ENCODE measurements at places on chromosomes 4 and X. TPM values are rescaled to one million over a fixed set of nuclear protein-coding genes. Genes with fewer than 3 reads are reported as not detected.

Gene MAGEA2B
- not detected for total RNA-seq

Gene ASB11
- 9.4 TPM for total RNA-seq

Gene RBMX
- 212 TPM for total RNA-seq

Gene XAGE1A
- not detected for total RNA-seq

Gene IL9R
- not detected for total RNA-seq

Gene LNX1
- 2.4 TPM for total RNA-seq

Gene ODAPH
- not detected for total RNA-seq

Gene SHROOM2
- 0.84 TPM for total RNA-seq

- DNase-seq = no peak
Measured at GRCh38 chr4:108685036-108685686, 34.8 kb downstream of the OSTC start.

GRCh38 chrX:37776283-37776986 lies 3.4 kb upstream of the CYBB start:
- no peak for DNase-seq

DNA sequence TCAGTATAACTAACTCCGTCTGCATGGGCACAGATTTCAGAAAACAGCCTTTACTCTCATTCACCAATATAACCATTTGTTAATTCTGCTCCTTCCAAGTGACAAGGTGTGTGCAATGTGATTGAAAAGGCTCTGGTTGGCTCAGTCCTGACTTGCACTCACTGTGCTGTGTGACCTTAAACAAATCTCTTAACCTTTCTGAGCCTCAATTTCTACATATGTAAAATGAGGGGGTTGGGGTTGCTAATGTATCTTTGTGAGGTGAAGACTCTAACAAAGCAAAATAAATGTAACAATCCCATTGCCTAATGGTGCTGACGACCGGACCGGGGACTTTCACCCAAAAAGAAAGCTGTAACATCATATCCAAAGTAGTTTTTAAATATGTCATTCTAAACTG lies 112.5 kb upstream of the GPC4 start:
- DNase-seq = no peak

DNA sequence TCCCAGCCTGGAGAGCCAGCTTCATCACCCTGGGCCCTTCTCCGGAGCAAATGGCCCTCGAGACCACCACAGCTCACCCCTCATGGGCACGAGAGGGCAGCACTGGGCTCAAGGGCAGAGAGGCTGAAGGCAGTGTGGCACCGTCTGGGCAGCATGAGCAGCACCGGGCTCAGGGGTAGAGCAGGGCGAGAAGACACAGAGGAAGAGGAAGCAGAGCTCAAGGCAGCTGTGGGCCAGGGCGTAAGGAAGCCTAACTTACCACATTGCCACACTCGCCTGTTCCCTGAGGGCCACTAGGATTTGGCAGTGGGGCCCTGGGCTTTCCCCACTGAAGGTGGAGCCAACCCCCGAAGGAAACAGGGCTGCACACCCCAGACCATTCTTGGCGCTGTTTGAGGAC lies 15.5 kb downstream of the ZNF185 start:
- DNase-seq = no peak

GRCh38 chr4:73661646-73662119 lies 41.4 kb upstream of the RASSF6 start:
- DNase-seq = no peak

DNA sequence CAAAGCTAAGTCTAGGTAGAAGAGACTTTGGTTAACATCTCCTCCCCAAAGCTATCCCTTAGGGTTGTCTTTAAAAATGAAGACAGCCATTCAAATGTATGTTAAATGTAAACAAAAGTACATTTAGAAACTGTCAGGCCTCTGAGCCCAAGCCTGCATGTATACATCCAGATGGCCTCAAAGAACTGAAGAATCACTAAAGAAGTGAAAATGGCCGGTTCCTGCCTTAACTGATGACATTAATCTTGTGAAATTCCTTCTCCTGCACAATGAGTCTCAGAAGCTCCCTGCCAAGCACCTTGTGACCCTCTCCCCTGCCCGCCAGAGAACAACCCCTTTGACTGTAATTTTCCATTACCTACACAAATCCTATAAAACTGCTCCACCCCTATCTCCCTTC lies 377.9 kb downstream of the FAM133A start:
- DNase-seq = no peak

- DNase-seq = no peak
Measured at GRCh38 chr4:47654972-47655693, 170.1 kb downstream of the ATP10D start.

DNA sequence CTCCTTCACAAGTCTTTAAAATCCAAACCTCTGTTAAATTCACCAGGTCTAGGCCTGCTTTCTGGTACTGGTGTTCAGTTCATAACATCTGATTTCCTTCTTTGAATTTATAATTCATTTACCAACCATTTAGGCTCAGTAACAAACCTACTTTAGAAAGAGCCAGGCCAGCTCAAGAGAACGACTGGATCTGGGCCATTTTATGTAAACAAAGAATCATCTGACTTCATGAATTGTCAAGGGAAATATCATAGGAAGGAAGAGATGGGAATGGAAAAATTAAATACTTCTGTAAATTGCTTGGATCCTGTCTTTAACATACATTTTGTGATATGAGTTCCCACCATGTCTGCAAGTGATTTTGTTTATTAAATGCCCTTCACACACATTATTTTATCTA lies 36.5 kb downstream of the DCHS2 start:
- peak; percentile 93 for DNase-seq

GRCh38 chr4:96827086-96827485 lies 987.2 kb downstream of the PDHA2 start:
- peak; percentile 32 for DNase-seq

GRCh38 chrX:43467608-43468234 lies 188.4 kb upstream of the MAOA start:
- DNase-seq = no peak

GRCh38 chr4:58368221-58368620 lies 1258.0 kb upstream of the IGFBP7 start:
- no peak for DNase-seq

DNA sequence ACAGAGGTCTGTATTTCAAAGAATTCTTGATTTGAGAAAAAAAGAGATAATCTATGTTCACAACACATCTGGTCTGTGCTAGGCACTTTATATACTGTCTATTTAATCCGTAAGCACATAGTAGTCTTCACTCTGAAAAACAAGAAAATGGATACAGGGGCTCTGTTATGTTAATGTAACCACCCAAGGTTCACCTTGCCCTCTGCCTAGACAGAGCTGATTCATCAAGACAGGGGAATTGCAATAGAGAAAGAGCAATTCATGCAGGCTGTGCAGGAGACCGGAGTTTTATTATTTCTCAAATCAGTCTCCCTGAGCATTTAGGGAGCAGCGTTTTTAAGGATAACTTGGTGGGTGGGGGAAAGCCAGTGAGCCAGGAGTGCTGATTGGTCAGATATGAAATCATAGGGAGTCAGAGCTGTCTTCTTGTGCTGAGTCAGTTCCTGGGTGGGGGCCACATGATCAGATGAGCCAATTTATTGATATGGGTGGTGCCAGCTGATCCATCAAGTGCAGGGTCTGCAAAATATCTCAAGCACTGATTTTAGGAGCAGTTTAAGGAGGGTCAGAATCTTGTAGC lies 92.9 kb upstream of the TNIP3 start:
- DNase-seq = no peak

DNA sequence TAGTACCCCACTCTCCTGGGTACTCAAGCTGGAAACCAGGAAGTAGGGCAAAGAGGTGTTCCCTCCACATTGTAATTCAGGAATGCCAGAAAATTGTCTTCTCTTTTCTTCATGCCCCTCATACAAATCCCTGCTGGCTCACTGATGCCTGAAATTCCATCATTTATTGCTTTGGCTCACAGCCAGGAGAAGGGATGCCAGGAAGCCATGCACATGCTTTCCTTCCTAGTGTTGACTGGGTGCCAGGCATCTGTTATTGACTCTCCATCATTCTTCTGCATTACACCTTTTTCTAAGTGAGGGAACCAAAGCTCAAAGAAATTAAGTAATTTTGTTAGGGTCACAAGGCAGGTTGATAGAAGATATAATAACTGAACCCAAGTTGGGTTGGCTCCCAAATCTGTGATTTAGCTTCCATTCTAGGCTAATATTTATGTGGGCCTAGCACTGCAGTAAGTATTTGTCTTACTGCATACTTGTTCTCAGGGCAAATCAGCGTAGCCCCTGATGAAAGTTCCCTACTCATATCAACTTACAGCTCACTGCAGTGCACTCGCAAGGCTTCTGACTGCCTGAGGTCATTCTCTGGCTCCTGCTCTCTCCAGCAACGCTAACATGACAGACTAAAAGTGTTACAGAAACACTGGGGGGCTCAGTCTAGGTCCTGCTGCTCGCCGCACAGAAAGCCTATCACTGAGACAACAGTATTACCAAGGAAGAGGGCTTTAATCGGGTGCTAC lies 89.0 kb downstream of the TRAPPC11 start:
- DNase-seq = peak; percentile 74

- DNase-seq = no peak
Measured at GRCh38 chr4:26891054-26891453, 30.4 kb downstream of the STIM2 start.

GRCh38 chr4:41579043-41579442 lies 41.1 kb downstream of the LIMCH1 start:
- no peak for DNase-seq

DNA sequence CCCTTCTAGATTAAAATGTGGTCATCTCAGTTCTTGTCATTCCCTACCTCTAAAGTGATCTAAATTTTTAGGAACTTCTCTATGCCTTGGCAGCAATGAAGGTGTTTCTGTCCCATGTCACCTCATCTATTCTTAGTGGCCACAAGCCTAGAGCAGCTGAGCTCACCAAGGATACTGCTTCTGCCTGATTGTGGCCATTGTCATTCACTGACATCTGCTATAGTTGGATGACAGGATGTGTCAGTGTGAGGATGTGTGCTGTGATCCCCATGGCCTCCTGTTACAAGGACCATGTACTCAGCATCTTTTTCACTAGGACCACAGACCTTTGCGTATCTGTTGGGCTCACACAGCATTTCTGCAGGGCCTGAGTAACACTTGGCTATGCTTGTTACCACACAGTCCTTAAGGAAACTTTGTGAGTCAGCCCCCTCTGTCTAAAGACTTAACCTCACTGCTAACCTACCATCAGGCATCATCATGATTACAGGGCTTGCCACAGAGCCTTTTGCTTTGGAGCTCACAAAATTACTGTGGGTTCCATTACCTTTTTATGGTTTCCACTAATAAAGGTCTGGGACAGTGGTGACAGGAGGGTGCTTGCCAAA lies 421.0 kb downstream of the ADAM29 start:
- DNase-seq = no peak

- DNase-seq = no peak
Measured at GRCh38 chr4:184727430-184727829, 6.5 kb downstream of the CENPU start.

- DNase-seq = no peak
Measured at GRCh38 chr4:170476351-170476750, 386.6 kb upstream of the AADAT start.

- no peak for DNase-seq
Measured at GRCh38 chrX:80511969-80512760, 91.9 kb downstream of the TENT5D start.

DNA sequence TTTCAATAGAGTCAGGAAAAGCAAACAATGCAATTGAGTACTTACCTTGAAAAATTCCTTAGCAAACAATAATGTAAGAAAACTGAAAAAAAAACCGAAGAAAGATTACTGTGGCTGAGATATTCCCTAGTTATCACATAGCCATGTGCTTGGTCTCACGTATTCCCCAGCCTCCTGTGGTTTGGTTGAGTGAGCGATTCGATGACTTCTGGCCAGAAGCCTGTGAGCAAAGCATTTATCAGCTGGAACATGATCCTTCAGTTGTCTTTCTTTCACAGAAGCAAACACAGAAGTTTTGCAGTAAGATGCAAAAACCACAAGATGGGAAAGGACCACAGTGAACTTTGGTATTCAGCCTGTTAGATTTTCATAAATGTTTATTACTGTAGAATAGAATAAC lies 1754.3 kb upstream of the AGA start:
- no peak for DNase-seq

Data from muscle of leg (tissue), 16 donors.